Cerebellar cortex (tissue), 1 donor: ENCODE measurements at places on chromosomes 1 and 21.

DNA sequence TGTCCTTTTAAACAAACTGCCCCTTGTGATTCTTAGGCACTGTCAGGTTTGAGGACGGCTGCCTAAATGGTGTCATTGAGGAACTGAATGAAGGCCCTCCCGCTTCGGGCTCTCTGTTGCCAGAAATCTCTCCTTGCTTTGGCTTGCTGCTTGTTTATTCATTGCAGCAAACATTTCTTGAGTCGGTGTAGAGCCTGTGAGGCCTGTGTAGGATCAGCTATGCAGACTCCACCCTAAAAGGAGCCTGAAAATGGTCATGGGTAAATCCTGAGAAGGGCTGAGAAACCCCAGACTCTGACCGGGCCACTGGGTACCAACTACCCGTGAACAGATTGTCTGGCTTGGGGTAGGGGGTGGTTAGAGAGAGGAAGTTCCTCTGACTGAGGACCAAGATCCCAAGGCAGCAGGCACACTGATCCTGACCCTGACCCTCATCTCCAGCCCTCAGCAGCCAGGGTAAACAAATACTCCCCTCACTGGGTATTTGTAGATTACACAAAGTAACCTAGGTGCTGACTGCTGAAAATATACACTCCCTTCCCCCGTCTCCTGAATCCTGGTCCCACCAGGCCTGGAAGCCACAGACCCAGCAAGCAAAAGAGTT, 3.1 kb downstream of the IL6R start:
- DNase-seq = no peak

DNA sequence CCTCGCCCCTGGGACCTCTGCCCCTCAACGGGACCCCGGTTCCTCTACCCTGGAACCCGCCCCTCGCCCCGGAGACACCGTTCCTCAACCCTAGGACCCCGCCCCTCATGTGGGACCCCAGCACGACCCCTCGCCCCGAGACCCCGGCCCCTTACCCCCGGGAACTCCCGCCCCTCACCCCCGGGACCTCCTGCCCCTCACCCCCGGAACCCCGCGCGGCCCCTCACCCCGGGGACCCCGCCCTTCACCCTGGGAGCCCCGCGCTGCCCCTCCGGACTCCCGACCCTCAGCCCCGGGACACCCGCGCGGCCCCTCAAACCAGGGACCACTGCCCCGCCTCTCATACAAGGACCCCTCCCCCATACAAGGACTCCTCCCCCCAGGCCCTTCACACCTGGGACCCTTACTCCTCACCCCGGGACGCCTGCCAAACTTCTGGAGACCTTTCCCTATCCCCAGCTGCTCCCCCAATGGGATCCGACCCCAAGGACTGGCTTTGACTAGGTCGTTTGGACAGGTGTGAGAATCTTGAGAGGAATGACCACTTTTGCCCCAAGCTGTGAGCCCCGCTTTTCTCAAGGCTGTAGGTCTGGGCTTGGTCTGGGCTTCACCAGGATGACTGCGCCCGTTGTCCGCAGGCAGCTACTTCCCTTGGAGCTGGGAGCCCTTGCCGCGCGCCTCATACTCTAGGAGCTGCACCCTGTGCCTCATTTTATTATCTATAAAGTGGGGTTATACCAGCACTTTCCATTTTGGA, 843 bp downstream of the DIP2A start:
- peak; percentile 32 for DNase-seq

DNA sequence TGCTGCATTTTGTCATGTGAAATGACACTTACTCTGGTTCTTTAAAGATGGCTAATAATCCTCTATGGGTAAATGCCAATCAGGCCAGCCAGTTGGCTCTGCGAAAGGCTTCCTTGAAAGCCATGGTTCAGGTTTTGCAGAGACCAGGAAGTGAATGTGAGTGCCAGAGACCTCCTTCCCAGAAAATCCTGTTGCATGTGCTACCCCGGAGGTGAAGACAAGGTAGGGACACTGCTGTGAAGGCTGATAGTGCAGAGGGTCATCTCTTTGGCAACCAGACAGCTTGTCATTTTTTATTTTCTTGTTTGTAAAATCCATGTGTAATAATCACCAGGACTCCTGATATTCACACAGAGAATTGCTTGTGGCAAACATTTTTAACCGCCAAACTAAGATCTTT, 18.7 kb downstream of the LRRC8D start:
- no peak for DNase-seq

DNA sequence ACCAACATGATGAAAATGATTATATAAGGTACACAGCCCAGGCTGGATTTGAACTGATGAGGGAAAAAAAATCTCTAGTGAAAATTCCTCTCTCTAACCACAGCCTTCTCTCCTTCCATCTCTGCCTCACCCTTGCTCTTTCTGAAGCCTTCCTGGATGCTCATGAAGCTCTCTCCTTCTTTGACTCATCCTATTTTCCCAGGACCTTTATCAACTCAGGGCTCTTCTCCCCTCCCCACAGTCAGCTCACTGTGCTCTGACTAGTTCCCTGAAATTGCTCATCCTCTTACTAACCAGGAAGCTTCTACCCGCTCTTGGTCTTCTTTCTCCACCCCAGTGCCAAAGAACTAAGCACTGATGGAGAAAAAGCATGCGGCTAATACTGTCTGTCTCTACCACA, 46.4 kb upstream of the ERG start:
- no peak for DNase-seq

GRCh38 chr1:157806431-157807149, 13.3 kb downstream of the FCRL1 start:
- no peak for DNase-seq

GRCh38 chr1:153728305-153729066, 636 bp downstream of the INTS3 start:
- DNase-seq = peak; percentile 20

DNA sequence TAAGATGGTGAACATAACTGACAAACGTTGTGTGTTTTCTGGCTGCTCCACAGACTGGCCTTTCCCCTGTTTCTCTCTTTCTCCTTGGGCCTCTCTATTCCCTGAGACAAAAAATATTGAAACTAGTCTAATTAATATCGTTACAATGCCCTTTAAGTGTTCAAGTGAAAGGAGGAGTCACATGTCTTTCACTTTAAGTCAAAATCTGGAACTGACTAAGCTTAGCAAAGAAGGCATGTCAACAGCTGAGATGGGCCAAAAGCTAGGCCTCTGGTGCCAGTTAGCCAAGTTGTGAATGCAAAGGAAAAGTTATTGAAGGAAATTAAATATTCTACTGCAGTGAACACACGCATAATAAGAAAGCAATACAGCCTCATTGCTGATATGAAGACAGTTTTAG, 32.2 kb upstream of the FCRL3 start:
- no peak for DNase-seq

DNA sequence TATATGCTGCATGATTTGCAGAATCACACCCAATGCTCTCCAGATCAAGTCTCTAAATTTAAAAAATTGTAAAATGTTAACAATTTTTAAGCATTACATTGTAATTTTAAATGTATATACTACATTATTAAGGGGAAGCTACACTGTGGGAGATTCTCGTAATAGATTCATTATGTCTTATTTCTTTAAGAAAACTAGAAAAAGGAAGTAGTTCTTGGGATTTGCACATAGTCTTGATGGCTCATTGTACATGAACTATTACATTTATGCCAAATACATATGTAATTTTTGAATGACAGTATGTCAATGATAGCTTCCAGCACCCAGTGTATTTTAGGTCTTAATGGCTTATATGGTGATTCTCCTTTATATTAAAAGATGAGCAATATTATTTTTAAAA, 250.3 kb downstream of the PTPRC start:
- DNase-seq = no peak

DNA sequence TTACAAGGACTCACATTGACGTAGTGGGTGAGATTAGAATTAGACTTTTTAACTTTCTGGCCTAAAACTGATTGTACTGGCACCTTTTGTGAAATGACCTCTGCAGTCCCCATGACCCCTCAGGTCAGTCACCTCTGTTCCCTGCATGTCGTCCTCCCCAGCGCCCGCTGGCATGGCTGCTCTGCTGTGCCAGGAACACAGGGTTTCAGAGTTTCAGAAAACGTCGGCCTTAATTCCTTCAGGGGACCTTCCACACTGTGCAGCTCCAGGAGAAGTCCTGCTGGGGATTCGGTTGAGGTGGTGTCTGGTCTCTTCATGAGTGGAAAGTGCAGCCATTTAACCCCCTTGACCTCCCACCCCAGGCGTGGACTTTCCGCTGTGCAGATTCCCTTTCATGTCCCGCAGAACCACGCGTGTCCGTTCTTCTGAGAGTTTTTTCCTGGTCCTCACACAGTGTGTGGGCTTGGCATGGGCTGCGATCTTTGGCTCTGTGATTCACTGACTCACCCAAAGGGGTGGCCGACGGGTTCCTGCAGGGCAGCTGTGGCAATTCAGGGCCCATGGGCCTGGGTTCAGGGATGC, 158.4 kb upstream of the COL6A1 start:
- no peak for DNase-seq

- peak; percentile 69 for DNase-seq
These were observed 54.9 kb downstream of the KLHDC7A start for GRCh38 chr1:18535391-18536210.

DNA sequence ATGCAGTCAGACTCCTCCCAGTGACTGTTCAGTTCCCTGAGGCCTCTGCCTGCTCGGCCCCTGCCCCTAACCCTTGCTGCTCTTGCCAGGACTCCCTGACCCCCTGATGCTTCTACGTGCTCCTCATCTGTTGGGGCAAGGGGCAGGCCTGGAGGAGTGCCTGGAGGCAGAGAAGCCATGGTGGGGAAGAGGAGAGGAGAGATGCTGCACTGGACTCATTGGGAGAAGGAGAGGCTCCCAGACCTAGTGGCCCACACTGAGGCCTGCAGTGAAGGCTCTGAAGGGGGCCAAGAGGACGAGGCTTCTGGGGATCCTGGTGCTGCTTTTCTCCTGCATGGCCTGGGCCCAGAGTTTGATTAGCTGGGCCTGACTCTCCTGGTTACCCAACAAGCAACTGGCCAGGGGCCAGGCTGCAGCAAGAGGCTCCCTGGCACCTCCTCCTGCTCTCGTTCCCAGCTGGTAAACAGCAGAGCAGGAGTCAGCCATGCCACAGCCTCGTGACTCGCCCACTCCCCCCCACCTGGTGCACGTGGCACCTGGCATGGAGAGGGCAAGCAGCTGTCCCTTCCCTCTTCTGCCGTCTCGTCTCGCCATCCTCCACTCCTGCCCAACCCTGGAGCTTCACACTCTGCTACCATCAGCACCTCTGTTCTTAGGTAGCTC, 847 bp upstream of the RORC start:
- peak; percentile 86 for DNase-seq

DNA sequence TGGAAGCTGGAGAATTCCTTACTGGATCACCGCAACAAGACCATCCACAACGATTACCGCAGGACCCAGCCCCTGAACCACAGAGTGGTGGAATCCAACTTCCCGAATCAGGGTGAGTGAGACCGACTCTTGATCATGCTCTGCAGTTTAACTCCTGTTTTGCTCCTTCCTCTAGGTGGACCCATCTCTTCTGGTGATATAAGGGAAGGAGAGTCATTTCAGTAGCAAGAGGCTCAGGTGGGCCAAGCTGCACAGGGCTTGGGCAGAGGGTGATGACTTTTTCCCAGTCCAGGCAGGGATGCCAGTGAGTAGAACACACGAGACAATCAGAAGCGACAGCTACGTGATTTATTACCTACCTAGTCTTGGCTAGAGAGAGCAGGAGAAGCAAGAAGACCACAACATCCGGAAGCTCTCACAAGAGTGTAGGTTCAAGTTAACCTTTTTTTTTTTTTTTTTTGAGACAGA, 25.2 kb downstream of the CA6 start:
- DNase-seq = no peak

DNA sequence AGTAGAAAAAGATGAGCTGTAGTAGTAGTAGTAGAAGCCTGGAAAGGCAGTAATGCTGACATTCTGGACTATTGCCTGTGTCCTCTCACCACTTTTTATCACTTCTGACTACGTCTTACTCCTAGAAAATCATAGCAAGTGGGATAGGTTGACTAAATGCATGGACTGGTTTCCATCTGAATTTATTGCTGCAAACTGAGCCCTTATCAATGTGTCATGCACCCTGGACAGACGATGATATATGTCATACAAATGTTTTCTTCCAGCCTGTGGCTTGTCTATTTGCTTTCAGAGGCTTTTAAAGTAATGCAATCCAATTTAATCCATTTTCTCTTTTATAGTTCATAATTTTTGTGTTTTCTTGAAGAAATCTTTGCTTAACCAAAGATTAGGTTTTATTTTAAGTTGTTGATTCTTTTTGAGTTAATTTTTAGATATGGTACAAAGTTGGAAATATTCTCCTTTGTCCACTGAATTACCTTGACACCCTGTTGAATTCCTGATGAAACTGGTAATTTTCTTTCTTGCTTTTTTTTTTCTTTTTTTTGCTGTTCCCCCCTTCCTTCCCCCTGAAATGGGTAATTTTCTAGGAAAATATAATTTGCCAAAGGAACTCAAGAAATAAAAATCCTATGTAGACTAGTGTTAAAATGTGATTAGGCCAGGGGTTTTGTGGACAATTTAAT, 47.1 kb downstream of the PHACTR4 start:
- no peak for DNase-seq

GRCh38 chr21:35400233-35400939, 351.3 kb upstream of the RUNX1 start:
- DNase-seq = peak; percentile 52

- DNase-seq = no peak
These were observed 15.9 kb upstream of the NPPB start for GRCh38 chr1:11874624-11875023.

DNA sequence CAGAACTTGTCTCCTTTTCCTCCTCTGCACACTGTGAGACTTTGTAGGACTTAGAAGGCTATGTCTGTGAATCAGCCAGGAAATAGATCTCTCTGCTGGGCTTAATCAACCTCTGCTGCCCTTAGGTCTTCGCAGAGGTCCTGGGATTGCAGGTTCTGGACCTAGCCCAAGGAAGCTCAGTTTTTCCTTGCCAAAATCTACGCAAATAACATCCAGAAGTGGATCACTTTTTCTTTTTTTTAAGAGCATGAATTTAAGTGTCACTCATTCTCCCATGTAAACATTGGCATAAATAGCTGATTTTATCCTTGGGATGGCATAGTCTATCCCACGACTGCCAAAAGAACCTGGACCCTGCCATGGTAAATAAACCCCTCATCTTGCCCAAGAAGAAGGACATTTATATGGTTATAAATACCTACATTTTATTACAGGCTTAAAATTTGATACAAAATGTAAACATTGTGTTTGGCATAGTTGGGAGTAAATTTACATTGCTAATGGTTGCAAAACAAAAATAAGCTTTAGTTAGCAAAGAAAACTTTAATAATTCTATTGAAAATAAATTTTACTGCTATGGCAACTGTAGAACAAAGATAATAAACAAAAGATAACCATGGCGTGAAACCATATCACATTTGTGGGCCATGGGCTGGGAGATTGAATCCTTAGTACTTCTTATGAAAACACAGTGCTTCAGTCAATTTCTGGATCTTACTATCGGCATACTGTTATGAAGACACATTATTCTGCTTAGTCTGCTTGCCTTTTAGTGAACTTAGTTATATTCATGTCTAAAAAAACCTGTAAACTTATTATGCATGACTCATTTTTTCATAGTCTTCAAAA, 24.5 kb upstream of the DISC1 start:
- DNase-seq = no peak

DNA sequence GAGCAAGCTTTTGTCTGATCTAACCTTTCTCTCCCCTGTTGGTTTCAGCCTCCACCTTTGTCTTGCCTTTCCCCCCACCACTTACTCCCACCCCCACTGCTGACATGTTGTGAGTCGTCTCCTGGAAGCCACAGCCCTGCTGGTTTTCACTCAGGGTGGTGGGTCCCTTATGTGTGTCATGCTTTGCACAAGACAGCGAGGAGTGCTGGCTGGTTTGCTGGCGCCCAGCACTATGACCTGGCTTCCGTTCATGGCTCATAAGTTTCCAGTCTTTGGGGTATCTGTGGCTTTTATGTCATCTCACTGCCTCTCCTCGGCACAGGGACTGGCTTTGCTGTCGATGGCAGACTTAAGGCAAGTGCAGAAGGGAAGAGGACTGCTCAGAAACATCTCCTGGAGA, 177.7 kb downstream of the KIF26B start:
- DNase-seq = no peak
